ENCODE measurements at places on chromosomes 16 and 17.

- DNase-seq = no peak
These were observed 426.6 kb upstream of the CDH11 start for GRCh38 chr16:65548470-65548869.

GRCh38 chr17:44273607-44274006 is 5.7 kb upstream of the SLC4A1 start:
- DNase-seq = no peak

DNA sequence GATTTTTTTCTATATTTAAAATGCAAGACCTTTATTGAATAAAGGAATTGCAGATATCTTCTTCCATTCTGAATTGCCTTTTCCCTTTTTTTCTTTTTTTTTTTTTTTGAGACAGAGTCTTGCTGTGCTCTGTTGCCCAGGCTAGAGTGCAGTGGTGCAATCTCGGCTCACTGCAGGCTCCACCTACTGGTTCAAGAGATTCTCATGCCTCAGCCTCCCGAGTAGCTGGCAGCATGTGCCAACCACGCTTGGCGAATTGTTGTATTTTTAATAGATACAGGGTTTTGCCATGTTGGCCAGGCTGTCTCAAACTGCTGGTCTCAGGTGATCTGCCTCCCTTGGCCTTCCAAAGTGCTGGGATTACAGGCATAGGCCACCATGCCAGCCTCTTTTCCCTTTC is 151.5 kb downstream of the CEP112 start:
- DNase-seq = no peak

DNA sequence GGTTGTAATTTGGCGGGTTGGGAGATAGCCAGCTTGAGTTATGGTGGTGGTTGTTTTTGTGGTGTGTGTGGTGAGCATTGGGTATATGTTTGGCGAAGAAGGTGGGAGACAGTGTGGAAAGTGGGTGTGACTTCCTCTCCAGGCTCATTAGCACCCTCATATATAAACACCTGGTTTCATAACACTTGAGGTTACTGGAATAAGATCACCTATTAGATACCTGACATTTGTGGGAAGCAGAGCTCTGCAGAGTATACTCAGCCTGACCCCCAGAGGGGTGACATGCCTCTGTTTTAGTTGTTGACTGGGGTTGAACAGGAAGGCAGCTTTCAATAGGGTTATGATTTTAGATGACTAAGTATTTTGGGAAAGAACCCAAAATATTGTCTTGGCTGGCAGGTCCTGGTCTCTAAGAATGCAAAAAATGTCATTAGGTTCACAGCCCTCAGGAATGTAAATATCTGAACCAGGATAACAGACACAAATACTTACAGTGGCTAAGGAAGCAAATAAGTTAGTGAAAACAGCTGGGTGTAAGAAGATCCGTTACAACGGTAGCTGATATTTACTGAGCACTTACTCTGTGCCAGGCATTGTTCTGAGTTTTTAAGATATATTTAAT is 18.3 kb upstream of the EFCAB13 start:
- DNase-seq = no peak

DNA sequence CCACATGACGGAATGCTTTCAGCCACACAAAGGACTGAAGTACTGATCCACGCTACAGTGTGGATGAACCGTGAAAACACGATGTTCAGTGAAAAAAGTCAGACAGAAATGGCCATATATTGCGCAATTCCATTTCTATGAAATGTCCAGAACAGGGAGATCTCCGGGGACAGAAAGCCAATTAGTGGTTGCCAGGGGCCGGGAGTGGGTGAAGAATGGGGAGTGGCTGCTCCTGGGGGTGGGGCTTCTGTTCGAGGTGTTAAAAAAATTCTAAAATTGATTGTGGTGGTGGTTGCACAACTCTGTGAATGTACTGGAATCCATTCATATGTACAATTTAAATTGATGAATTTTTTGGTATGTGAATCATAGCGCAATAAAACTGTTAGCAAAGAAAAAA is 154.8 kb upstream of the HSBP1 start:
- DNase-seq = no peak

- no peak for DNase-seq
These were observed 90.3 kb downstream of the ZFHX3 start for GRCh38 chr16:72957303-72958277.

DNA sequence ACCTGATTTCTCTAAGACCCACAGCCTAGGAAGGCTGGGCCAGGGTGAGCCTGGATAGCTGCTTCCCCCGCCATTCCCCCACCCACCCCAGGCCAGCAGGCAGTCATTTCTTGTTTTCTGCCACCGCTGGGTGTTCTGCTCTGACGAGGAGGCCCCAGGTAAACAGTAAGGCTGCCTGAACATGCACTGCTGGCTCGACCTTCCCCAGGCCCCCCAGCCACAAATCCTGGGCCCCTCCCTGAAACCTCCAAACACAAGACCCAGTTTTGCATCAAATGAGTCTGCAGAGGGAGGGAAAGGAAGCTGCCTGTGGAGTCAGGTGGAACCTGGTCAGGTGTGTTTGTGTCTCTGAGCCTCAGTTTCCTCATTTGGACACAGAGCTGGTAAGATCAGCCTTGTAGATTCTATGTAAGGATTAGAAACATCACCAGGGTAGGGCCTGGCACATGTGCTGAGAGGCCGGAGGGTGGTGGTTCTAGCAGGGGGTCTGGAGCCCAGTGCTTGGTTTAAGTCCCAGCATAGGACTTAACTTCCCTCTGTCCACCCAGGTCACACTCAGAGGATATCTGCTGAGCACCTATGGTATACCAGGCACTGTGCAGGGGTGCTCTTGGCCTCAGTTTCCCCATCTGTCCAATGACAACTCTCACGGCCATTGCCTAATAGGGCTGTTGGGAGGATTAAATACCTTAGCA is 18.9 kb upstream of the PRM1 start:
- no peak for DNase-seq

DNA sequence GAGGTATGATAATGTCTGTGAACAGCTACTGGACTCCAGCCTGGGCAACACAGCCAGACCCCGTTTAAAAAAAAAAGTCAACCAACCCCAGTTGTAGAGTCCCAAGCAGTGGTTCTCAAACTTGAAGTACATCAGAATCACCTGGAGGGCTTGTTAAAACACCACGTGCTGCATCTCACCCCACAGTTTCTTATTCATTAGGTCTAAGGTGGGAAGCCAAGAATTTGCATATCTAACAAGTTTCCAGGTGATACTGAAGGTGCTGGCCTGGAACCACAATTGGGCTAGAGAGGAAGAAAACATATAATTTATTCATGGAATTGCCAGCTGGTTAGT is 6.7 kb upstream of the MSL1 start:
- no peak for DNase-seq

- DNase-seq = no peak
These were observed 309.4 kb downstream of the SEC14L1 start for GRCh38 chr17:77449908-77450741.

GRCh38 chr16:48507886-48508285 is 102.1 kb downstream of the N4BP1 start:
- DNase-seq = no peak

- DNase-seq = no peak
These were observed 2.3 kb downstream of the GP1BA start for GRCh38 chr17:4934173-4934979.

DNA sequence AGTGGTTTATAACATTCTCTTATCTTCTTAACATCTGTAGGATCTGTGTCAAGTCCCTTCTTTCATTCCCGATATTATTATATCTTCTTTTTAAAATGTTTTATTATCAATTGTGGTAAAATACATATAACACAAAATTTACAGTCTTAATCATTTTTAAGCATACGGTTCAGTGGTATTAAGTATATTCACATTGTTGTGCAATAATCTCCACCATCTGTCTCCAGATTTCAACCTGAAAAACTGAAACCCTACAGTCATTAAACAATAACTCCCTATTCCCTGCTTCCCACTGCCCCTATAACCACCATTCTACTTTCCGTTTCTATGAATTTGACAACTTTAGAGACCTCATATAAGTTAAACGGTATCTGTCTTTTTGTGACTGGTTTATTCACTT is 45.5 kb downstream of the CEP112 start:
- no peak for DNase-seq

DNA sequence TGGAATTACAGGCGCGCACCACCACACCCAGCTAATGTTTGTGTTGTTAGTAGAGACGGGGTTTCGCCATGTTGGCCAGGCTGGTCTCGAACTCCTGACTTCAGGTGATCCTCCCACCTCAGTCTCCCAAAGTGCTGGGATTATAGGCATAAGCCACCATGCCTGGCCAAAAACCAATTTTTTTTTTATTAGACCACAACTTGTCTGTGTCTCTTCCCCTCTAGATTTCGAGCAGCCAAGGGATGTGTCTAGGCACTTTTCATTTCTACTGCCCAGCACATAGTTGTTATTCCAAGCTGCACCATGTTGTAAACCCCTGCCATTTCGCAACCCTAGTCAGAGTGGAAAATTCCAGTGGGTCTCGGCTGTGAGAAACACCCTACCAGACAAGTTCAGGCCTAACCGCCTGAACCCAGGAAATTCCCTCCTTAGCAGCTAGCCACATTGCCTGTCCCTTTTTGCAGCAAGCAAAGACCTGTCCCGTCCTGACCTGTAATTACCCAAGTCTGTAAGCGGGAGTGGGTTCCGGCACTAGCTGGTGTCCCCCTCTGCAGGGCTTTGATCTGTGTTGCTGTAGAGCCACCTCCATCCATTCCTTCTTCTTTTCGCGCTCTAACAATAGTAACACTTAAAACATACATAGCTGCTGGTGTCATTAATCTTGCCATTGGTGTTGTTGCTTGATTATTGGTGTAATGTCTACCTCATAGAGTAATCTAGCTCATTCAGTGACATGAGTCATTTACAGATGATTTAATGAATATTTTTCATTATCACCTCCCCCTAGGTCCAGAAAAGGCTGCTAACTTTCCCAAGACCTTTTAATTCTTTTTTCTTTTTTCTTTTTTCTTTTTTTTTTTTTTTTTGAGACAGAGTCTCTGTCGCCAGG is 77.3 kb upstream of the ATF7IP2 start:
- DNase-seq = no peak

DNA sequence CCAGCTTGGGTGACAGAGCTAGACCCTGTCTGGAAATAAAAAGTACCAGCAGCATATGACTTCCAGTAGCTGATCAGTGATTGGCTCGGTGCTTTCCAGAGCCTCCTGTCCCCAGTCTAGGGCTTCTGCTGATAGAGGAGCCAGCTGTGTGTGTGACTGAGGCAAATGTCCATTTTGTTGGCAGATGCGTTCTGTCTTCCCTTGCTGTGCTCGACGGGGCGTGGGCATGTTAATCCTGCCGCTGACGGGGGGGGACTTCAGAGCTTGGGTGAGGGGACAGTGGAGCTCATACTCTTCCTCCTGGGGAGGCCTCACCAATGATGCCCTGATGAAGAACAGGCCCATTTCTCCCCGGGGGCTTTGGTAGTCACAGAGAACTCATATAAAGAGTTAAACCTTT is 14.6 kb downstream of the KCTD2 start:
- no peak for DNase-seq

- DNase-seq = no peak
These were observed 24.2 kb downstream of the SGSH start for GRCh38 chr17:80195671-80196529.

All from NCI-H1417 treated with DMSO at 0.1 percent for 48 hours (cell line).